ENCODE measurements at places on chromosomes 1 and 21.

GRCh38 chr21:44962403-44962966 is 22.7 kb downstream of the SLX9 start:
- no peak for DNase-seq

- no peak for DNase-seq
Measured at GRCh38 chr1:209988706-209989105, 50.7 kb downstream of the SYT14 start.

- DNase-seq: no peak
Measured at GRCh38 chr1:160075836-160076235, 5.5 kb upstream of the KCNJ9 start.

- no peak for DNase-seq
Measured at GRCh38 chr1:44557778-44558177, 116.5 kb downstream of the TMEM53 start.

DNA sequence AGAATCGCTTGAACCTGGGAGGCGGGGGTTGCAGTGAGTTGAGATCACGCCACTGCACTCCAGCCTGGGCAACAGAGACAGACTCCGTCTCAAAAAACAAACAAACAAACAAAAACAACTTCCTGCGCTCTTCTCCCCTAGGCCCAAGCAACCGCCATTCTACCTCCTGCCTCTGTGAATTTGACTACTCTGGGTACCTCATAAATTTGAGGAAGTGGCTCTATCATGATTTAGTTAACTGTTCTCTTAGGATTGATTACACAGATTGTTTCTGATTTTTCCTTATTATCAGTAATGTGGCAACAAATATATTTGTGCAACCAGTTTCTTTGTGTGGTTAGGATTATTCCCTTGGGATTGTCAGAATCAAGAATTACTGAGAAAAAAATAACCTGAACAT is 29.7 kb downstream of the OPTC start:
- no peak for DNase-seq

- DNase-seq: no peak
Measured at GRCh38 chr1:229717786-229718576, 91.9 kb downstream of the URB2 start.

DNA sequence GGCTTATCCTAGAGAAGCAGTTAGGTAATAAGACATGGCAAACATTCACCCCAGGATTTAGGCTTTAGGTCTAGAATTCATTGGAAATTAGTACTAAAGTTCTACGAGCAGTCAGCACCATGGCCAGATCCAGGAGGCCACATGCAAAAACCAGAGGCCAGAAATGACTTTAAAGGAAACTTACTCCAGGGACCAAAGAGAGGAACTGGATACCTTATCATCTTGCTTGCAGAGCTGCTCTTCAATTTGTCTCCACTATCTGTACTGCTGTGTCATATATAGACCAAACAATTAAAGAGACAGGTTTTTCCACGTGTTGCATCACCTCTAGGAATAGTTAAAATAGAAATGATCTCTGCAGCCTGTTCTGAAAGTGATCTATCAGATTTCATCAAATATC is 127.8 kb downstream of the LMX1A start:
- DNase-seq: no peak

GRCh38 chr1:95496773-95497172 is 262.8 kb downstream of the RWDD3 start:
- DNase-seq: no peak

GRCh38 chr21:41328660-41329607 is 12.3 kb downstream of the FAM3B start:
- DNase-seq: no peak

DNA sequence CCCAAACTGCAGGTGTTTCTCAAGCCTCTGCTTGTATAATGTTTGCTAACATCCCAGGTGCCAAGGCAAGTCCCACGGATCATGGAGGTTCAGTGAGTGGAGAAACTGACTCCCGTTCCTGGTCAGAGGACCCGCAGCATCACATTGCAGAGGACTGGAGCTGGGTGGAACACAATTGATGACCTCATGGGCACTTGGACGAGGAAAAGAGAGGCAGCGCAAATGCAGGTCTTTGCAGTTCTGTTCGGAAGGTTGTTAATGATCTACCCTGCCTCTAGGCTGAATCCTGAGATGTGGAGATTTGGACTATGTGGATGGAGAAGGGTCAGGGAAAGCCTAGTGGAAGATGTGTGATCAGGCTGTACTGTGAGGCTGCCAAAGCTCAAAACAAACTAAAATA is 192.9 kb downstream of the DUSP10 start:
- DNase-seq: no peak

- DNase-seq: peak; percentile 17
Measured at GRCh38 chr1:43933386-43934100, at the start of gene ARTN. Gene ARTN (plus strand): TSS chr1:43933801. CDS start chr1:43935657, 1,856 bp downstream.

- DNase-seq: no peak
Measured at GRCh38 chr1:1892079-1892762, 1.3 kb upstream of the GNB1 start.

- no peak for DNase-seq
Measured at GRCh38 chr1:215251428-215251827, 168.9 kb downstream of the KCNK2 start.

DNA sequence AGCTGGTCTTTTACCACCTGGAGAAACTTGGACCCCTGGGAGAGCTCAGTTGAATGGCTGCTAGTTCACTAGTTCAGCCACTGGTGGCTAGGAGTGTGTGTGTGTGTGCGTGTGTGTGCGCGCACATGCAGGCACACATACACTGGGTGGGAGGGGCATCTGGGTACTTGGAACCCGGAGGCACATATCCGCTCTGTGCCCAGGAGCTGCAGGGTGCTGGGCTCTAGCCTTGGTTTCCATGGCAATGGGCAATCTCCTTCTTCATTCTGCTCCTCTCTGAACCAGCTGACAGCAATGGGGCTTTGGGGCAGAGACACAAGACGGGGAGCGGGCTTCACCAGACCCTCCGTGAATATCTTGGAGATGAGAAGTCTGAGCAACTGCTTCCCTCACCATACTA is 87.1 kb upstream of the DISP3 start:
- DNase-seq: no peak

DNA sequence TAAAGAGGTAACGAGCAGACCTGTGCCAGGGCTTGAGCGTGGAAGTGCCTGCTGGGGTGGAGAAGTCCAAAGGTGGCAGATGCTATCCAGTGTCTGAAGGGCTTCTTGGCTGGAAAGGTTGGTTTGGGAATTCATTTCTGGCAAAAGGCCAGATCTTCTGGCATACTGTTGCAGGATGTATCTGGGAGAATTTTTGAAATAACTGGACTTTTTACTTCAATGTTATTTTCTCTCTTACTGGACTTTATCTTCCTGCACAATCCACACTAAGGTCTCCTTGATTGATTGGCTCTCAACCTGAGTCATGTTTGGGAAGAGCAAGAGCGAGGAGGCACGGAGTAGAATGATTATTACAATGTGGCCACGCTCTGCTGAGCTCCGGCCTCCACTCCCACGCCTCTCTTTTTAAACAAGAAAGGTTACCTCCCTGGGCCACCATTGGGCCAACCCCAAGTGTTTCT is 278.4 kb downstream of the TM2D1 start:
- no peak for DNase-seq

- DNase-seq: no peak
Measured at GRCh38 chr1:170789063-170789462, 125.1 kb downstream of the PRRX1 start.

DNA sequence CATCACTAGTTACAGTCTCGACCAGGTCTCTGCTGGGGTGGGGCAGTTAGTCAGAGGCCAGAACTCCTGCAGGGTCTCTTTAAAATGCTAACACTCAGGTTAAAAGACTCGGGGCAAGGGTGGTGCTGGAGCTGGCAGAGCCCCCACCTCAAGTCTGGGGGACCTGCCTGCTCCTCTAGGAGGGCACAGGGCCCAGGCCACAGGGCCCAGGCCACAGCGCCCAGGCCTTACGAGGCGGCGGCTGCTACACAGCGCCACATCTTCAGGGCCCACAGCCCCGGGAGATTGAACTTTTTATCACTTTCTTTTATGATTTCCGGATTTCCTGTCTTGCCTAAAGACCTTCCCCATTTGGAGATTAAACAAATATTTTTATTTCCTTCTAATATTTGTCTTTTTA is 10.4 kb downstream of the MPZ start:
- no peak for DNase-seq

DNA sequence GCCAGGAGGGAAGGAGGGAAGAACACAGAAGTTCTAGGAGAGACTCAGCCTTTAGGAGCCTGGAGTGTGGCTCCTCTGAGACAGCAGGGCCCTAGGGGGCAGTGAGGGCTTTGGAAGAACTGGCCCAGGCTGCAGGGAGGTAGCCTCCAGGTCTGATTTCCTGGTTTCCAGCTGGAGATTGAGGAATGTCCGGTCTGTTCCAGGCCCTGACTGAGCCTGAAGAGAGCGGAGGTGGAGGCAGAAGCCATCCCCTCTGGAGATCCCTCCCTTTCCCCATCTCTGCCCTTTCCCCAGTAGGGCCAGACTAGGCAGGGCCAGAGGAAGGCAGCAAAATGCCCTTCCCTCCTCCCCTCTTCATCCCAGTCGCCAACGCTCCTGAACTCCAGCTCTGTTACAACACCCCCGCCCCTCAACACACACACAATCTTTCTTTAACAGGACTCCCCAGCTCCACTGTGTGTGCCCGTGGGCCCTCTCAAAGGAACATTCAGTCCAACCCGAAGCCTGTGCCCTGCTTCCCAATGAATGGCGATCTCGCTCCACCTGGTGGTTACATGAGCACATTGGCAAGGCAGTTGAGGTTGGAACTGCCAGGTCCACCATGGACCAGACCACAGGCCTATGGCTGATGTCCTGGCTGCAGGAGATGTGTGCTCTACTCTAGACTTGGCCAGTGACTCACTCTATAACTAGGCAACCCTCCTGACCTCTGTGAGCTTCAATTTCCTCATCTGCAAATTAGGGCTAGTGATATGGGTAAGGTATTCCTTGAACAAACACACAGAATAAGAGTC is 32.0 kb downstream of the MAP7D1 start:
- no peak for DNase-seq

GRCh38 chr1:159342761-159343425 is 40.8 kb downstream of the FCER1A start:
- no peak for DNase-seq

GRCh38 chr21:39972976-39973770 is 105.9 kb downstream of the PCP4 start:
- DNase-seq: no peak

DNA sequence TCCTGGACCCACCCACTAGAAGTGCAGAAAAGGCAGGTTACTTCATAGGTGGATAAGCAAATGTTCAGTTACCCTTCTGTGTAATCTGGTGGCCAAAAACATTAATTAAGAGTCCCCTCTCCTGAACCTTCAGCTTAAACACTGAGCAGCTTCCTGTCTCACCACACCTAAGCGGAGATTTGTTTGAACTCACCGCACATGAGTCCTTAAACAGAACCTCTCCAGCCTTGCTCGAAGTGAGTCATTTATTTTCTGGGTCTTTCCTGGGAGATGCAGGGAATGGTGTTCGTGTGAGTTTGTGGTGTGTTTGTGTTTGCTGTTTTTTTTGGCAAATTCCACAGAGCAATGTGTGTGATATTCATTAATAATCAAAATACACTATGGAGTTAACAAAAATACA is 7.6 kb upstream of the FNBP1L start:
- no peak for DNase-seq

DNA sequence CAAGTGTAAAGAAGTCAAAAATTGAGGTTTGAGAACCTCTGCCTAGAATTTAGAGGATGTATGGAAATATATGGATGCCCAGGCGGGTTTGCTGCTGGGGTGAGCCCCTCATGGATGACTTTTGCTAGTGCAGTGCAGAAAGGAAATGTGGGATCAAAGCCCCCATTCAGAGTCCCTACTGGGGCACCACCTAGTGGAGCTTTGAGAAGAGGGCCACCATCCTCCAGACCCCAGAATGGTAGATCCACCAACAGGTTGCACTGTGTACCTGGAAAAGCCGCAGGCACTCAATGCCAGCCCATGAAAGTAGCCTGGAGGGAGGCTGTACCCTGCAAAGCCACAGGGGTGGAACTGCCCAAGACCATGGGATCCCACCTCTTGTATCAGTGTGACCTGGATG is 330.7 kb upstream of the DPYD start:
- no peak for DNase-seq

DNA sequence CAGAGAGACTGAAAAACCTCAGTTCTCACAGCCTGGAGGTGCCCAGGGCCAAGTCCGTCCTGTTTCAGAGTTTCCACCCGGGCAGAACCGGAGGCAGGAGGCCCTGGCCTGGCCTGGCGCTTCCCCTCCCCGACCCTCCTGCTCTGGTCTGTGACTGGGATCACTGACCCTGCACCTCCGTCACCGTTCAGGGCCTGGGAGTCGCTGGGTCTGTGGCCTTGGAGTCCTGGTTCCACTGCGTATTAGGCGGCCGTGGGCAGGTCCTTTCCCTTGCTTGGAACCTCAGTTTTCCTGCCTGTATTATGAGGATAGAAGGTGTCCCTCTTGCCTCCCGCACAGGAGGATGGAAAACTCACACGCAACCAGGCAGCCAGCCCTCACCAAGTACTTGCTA is 533 bp upstream of the PLA2G2E start:
- no peak for DNase-seq

DNA sequence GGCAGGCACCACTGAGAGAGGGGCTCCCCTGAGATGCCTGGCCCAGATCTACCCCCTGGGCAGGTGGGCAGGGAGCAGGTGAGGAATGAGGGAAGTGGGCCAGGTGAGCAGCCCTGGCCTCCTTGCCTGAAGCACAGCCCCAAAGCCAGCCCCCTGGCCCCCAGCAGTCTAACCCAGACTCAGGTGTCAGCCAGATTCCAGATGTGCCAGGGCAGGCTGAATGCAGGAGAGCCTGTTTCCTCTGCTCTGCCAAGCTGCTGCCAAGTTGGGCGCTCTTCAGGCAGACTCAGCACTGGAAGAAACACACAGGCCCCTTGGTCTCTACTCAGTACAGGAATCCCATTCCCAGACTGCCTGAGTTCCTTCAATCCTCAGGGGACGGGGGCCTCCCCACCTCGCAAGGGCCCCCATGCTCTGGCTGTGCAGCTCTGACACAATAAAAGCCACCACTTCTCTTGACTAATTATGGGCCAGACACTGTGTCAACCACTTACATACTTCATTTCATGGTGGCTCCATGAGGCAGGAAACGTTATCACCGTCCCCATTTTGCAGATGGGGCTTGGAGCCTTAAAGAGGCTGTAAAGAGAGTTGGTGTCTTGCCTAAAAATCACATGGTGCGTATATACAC is 20.4 kb downstream of the ARHGEF19 start:
- DNase-seq: no peak

DNA sequence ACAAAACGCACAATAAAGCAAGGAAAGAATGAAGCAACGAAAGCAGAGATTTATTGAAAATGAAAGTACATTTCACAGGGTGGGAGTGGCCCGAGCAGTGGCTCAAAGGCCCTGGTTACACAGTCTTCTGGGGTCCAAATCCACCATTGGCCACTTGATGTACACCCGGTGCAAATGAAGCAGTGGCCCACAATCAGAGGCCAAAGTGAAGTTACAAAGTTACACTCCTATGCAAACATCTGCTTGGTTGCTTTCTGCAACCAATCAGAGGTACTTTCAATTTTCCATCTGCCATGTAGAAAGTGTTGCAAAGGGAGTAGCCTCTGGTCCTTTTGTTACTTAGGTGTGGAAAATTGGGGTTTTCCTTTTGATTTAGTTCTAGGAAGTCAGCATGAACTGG is 10.0 kb upstream of the DNAH14 start:
- no peak for DNase-seq

All from NCI-H1048 (cell line).